ENCODE measurements at places on chromosomes 5 and 9. TPM values are rescaled to one million over a fixed set of nuclear protein-coding genes. Genes with fewer than 3 reads are reported as not detected.

ADAMTS16 gene
- not detected for total RNA-seq

GRCh38 chr5:15835514-15835913, 335.5 kb downstream of the FBXL7 start:
- peak; percentile 8 for DNase-seq

DNA sequence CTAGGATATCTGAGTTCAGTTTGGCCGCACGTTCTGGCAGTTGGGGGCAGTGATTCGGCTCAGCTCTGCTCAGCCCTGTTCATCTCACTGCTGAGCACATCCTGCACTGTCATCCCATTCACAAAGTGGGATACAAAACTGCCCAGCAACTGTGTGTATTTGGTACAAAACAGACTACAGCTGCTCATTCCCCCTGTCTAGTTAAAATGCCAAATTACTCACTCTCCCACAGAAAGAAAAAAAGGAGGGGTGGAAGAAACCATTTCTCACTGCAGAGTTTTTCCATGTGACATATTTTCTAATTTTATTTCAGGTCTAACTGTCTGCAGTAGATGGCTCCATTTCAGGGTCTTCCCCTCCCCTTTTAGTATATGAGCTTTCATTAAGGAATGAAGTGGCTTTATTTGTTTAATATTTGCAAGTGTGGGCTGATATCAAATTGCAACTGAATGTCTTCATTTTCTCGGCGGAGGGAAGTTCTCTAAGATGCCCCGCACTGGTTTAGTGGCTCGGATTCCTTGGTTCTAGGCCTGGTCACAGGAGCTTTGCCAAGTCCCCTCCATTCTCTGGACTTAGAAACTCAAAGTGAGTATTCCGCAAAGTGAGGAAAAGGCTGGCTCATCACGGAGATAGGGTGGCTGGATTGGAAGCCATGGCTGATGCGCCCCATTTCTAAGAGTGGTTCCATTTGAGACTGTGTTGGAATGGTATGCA, 14.7 kb downstream of the COL15A1 start:
- no peak for DNase-seq

RGS7BP gene
- not detected for total RNA-seq

FTMT gene
- total RNA-seq = not detected

ANKRD55 gene
- total RNA-seq = not detected

ANKRD18B gene
- 6.0 TPM for total RNA-seq

DNA sequence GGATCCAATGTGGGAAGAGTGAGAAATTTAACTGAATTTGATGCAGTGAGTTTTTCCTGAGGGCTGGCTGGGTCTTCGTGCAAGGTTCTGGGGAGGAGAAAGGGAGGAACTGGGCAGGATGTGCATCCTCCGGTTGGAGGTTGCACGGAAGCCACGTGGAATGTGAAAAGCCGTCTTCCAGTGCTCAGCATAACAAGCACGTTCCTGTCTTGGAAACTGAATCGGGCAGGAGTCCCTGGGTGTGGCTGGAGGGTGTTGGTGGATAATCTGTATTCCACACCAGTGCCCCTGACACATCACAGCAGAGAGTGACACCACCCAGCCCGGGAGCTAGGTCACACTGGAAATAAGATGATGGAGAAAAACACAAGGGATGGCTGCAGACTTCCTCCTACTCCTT, 154.3 kb downstream of the C5orf15 start:
- DNase-seq = peak; percentile 59

PCDHGA6 gene
- under 0.01 TPM for total RNA-seq

DNA sequence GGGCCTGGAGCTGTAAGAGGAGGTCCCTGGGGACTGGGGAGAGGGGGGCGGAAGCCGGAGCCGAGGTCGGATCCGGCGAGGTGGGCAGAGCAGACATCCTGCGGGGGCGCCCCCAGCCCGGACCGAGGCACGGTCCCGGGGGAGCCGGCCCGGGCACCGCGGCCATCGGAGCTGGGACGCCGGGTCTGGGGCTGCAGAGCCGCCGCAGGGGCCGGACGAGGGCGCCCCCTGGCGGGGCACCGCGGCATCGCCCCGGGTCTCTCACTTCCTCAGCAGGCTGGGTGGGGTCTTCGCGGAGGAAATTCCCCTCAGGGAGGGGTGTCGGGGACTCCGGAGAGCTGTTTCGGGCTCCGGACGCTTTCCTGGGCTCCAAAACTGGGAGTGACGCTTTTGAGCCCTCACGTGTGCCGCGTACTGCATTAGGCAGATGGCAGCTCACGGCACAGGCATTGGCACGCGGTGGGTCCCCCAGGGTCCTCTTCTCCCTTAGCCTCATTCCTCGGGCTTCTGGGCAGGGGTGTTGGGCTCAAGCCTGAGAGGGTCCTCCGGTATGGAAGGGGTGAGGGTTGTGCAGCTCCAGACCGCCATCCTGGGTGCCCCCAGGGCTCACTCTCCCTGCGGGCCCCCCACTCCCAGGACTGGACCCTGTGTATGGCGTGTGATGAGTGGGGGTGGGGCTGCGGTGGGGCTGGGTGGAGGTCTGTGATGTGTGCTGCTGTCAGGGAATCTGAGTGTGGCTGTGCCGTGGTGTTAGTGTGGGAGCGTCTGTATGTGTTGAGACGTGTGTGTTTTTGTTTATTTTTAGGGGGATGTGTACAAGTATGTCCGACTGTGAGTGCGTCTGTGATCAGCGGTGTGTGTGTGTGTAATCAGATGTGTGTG, 29.6 kb downstream of the LHX2 start:
- DNase-seq = no peak

DNA sequence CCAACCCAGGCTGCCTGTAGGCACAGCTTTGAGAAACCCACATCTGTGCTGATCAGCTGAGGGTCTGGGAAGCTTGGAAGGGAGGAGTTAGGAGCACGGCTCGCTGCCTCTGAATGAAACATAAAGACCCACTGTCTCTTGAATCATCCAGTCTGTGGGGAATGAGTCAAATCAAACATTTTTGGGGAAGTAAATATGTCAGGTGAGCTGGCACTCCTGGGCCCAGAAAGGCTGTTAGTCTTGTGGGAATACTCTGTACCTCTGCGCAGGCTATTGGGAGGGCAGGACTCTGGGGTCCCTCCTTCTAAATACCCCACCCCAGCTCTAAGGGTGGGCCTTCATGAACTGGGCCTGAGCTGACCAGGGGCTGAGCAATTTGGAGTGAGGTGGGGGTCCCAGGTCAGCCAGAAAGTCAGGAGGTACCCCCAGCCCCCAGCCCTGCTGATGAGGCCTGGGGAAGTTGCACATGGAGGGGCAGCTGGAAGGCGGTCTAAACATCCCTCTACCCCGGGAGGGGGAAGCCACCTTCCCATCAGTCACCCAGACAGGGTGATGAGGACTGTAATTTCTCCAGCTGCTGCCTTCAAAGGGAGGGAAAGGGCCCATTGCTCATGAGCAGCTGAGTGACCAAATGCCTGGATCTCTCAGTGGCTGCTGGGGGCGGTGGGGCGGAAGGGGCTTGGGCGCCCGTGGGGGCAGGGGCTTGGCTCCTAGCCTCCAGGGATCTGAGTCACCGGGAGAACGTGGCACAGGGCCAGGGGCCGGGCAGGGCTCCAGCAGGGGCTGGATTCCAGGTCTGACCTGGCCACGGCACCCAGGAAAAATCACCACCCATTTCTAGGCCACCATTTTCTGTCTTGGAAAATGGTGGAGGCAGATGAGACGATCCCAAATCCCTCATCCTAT, 10.8 kb downstream of the FIBCD1 start:
- peak; percentile 90 for DNase-seq

OR1L6 gene
- total RNA-seq = not detected

ZNF454 gene
- 0.26 TPM for total RNA-seq

EQTN gene
- total RNA-seq = not detected

- DNase-seq = no peak
Measured at GRCh38 chr5:176624938-176625337, 5.4 kb downstream of the SNCB start.

LHX3 gene
- total RNA-seq = not detected

TLX3 gene
- not detected for total RNA-seq

- DNase-seq = no peak
Measured at GRCh38 chr9:7195526-7195925, 437.8 kb downstream of the KDM4C start.

GRCh38 chr9:112629671-112630485, 88.0 kb downstream of the INIP start:
- DNase-seq = peak; percentile 20

DNA sequence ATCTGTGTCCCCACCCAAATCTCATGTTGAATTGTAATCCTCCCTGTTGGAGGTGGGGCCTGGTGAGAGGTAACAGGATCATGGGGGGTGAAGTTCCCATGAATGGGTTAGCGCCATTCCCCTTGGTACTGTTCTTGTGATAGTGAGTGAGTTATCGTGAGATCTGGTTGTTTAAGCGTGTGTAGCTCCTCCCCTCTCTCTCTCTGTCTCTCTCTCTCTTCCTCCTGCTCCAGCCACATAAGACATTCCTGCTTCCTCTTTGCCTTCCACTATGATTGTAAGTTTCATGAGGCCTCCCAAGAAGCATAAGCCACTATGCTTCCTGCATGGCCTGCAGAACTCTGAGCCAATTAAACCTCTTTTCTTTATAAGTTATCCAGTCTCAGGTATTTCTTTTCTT, 28.8 kb downstream of the C5orf15 start:
- no peak for DNase-seq

GRCh38 chr9:16133556-16134227, 580.8 kb downstream of the CCDC171 start:
- peak; percentile 84 for DNase-seq

NTRK2 gene
- total RNA-seq = not detected

DNA sequence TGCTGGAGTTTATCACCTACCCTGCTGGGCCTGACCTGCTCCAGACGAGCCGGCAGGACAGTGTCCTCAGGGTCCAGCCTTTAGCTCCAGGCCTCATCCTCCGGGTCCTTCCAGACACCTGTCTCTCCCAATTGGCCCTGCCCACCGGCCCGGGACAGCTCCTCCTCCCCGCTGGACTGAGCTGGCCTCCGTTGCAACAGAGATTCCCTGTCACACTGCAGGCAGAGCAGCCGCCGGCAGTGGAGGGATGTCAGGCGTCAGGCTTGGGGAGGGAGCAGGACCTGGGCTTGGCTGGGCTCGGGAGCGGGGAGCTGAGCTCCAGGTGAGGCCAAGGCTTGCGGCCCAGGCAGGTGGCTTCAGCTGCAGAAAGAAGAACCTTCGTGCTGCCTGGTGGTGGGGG, 1.7 kb downstream of the KCNT1 start:
- no peak for DNase-seq

- DNase-seq = no peak
Measured at GRCh38 chr9:115794921-115795475, 358.6 kb upstream of the PAPPA start.

GRCh38 chr5:174273325-174273724, 227.8 kb downstream of the NSG2 start:
- DNase-seq = no peak

GRCh38 chr9:87040410-87041009, 93.2 kb upstream of the GAS1 start:
- DNase-seq = no peak

TEX48 gene
- not detected for total RNA-seq

- peak; percentile 15 for DNase-seq
Measured at GRCh38 chr9:119365291-119366027, 3.8 kb downstream of the BRINP1 start.

DNA sequence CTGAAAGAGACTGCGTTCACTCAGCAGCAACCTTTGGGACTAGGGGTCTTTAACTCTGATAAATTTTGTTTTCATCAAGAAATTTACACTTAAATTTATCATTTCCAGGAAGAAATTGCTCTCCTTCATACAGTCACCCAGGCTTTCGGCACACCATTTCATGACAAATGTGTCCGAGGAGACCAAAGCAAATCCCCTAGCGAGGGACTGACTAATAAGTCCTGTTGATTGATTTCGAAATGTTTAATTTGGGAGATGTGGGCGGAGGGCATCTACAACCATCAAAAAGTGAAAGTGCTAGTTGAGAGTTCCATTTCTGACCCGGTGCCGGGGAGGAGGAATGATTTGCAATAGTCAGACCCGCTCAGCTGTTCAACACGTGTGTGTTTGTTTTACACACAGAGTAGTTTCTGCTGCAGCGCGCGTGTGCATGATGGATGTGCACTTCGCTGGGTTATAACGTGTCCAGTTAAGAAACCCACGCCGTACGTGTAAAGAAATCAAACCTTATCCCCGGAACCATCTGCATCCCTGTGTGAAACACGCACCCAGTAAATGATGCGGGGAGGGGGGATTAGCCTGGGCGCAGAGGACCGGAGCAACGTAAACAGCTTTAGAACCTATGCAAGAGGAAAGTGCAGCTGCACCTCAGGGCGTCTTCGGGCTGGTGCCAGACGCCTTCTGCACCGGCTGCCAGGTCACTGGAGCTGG, 845 bp upstream of the NR4A3 start:
- DNase-seq = peak; percentile 70

DNA sequence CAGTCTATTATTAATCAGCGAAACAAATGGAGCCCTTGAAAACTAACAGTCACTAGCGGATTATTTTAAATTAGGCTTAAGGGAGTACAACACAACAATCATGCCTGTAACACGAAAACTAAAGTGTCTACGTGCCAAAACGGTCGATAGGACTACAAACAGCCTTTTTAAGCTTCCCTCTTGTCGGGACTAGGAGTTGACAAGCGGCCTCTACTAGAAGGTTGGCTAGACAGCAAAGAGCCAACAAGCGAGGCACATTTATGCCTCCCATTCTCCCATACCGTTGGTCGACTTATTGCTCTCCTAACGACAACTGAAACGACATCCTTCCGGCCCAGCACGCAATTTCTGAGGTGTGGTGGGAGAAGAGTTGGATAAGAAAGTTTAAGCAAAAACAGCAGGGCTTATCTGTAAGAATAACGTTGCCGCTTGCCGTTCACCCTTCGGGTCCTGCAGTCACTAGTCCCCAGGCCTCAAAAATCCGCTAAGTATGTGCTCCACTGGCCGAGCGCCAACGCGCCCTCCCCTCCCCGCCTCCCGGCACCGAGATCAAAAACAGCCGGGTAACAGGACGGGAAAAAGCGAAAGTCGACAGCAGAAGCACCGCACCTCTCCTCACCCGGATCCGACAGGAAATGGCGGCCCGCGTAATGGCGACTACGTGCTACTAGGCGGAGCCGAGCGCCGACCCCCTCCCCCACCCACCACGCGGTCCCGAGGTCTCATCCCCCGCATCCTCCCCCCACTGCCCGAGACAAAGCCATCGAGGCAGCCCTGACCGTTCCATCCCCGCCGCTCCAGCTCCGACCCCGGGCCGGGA, 813 bp downstream of the HNRNPK start:
- peak; percentile 55 for DNase-seq

GRCh38 chr5:148910216-148910615, 83.8 kb downstream of the ADRB2 start:
- peak; percentile 45 for DNase-seq

SMIM33 gene
- total RNA-seq = not detected

GRCh38 chr9:127390563-127390962, 6.4 kb upstream of the SLC2A8 start:
- DNase-seq = no peak

DNA sequence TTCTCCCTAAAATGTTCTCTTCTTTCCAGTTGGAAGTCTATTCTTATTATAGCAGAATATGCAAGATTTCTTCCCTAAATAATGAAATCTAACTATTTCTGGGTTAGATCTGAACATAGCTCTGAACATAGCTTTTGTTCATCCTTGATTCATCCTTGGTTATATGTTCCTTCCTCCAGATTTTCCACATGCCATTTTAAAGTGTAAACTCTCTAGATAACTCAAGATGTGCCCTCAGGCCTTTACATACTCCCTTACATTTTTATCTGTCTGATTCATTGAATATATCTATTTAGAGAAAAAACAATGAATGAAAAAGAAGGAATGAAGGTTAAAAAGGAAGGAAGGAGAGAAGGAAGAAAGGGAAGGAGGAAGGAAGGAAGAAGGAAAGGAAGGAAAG, 100.9 kb downstream of the FBXO38 start:
- peak; percentile 21 for DNase-seq

GRCh38 chr9:68951879-68952659, 61.8 kb downstream of the PRKACG start:
- DNase-seq = no peak

Measured in bronchial epithelial cell (primary cell).